Stimulated activated CD4-positive, alpha-beta T cell treated with anti-CD3 and anti-CD28 coated beads, Interleukin-1b, Interleukin-23, amount 100 ng/mL, for 1 hour (primary cell): ENCODE measurements at places on chromosomes 1 and 21.

DNA sequence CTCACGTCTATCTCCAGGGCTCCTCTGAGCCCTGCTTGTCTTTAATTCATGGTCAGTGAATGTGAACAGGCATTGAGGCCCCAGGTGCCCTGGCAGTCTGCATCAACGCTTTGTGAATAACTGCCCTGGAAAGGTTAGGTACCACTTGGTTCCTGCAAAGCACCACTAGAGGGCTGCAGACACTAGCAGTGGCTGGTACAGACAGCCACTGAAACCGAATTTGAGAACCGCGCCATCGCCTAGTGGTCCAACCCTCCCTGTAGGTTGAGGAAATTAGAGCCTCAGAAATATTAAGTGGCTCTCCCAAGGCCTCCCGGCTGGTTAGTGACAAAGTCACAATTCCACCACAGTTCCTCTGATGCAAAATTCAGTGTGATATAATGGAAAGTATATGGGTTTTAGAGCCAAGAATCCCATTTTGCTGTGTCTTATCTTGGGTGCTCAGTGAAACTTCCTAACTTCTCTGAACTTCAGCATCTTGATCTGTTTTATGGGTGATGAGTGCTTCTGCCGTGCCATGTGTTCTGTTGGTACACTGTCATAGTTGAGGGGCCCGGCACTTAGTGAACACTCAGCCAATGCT lies 46.2 kb upstream of the BCL9 start:
- DNase-seq = peak; percentile 33

DNA sequence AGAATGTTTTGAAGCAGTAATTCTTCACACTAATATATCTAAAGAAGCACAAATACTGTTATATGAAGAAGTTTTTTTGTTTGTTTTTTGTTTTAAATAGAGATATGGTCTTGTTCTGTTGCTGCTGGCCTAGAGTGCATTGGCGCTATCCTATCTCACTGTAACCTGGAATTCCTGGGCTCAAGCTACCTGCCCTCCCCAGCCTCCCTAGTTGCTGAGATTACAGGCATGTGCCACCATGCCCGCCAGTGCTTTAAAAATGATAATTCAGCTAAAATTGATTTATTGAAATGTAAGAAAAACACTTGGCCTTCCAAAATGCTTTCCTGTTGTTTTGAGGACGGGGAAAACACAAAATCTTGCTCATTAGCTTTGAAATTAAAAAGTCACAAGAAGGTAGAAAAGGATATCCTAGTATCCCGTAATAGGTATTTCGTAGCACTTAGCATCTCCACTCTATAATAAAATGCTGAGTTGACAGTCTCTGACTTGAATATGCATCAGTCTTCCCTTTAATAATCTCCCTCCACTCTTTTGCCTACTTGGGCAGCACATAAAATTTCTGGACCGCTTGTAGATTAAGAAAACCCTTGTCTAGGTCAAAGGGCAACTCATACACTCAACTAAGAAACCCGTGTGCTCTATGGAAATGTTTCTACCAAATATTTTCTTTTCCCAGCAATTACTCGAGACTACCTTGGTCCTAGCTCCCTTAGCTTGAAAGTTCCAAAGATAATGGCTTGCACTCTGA lies 1.3 kb downstream of the SCYL3 start:
- no peak for DNase-seq

DNA sequence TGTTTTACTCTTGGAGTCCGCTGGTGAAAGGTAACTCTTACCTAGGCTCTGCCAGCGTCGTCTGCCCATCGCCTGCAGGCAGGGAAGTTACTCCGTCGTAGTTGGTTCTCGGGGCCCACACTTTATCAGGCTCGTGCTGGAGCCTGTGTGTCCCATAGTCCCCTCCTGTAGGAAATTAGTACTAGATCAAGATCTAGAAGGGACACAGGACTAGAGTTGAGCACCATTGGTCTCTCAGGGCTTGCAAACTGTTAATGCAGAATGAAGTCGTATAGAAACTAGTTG lies 940 bp downstream of the SRRM1 start:
- no peak for DNase-seq

DNA sequence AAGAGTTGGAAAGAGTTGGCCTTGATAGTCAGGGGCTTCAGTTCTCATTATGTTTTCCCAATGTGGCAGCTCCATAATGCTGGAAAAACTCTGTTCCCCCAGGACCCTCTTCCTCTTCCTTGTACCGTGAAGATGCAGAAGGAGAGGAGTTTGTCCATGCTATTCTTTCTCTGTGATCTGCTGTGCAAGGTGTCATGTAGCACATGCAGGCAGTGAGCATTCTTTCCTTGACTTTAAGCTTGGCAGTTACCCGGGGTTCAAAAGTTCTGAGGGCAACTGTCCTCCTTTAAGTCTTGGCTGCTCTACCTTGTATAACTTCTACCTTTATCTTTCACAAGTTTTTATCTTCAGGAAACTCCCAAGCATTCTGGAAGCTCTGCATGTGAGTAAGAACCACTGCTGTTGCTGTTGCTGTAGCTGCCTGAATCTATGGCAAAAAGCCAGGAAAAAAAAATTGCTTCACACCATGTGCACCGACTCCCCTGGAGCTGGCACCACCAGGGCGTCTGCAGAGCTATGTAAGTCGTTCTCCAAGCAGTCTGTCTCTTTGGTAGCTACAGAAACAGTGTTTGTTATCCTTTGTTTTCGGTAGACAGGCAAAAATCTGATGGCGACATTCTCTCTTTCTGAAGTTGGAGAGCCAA lies 42.7 kb upstream of the SLC16A1 start:
- DNase-seq = no peak

DNA sequence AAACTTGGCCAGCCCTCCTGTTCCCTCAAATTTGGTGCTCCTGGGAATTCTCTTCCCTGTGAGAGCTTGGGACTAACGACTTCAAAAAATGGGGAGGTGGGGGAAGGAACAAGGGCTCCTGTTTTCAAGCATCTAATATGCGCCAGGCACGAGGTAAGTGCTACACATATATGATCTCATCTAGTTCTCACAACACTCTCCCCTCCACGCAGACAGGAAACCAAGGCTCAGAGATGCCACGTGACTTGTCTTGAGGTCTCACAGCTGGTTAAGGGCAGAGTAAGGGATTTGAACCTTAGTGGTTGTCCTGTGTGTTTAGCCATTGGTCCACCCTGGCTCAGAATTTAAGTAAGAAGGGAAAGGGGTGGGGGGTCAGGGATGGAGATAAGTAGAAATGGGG lies 125.9 kb downstream of the DMRTB1 start:
- no peak for DNase-seq

DNA sequence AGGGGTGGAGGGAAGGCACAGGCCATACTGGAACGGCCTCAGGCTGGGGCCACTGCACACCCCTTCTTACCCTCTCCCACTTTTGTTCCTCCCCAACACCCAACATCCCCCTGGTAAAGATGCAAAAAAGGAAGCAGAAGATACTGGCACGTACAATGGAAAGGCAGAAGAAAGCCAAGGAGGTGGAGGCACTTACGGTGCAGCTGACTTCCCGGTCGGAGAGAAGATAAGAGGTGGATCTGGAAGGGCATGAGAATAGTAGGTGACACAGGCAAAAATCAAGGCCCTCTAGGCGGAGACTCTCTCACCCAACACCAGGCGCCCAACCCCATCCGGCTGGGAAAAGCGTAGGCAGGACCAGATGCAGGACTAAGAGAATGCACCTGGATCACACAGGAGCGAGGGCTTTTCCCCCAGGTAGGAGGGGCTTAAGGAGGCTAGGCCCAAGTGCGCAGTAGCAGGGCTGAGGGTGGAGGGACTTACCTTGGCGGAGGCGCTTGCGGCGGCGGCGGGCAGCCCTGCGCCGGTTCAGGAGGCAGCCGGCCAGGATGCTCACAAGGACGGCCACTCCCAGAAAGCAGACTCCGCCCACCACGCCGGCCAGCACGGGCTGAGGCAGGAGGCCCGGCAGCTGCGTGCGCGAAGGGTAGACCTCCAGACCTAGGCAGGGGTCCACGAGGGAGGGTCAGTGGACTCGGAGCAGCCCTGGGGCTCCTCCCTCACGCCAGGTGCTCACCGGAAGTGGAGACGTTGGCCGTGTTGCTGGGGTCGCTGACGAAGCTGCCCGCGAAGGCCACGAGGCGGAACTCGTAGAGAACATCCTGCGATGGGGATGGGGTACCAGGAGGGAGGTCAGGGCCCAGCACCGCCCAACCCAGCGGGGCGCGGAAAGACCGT lies 4.1 kb upstream of the TAGLN2 start:
- no peak for DNase-seq

- DNase-seq = no peak
Observed at GRCh38 chr1:58964428-58964827, 180.6 kb upstream of the JUN start.

DNA sequence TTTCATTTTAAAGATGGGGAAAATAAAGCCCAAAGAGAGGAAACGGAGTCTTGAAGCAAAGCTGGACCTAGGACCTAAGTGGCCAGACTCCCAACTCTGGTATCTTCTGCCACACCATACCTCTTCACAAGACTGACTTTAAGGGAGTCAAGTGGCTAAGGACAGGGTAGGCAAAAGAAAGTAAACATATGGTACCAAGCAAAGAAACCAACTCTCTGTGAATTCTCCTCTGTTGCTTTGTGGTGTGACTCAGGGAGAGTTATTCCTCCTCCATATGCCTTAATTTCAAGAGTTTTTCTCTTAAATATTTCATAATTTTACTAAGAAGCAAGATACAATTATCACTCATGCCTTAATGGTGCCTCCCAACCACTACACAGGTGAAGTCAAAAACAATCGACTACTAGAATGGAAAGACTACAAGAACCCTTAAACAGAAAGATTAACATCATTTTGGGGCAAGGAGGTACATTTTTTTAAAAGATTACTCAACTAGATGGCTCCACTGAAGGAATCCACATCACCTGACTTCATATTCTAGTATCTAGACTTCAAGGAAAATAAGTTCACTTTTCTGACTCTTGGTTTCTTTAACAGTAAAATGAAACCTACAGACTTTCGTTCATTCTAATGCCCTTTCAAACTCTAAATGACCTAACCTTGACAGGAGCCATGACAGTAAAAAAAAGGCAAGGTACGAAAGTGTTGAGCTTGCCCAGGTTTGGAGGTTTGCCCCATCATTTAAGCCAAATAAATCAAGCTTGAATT lies 44.2 kb downstream of the LUZP1 start:
- no peak for DNase-seq

GRCh38 chr21:44703731-44704635 lies 7.0 kb downstream of the KRTAP10-12 start:
- DNase-seq = no peak

DNA sequence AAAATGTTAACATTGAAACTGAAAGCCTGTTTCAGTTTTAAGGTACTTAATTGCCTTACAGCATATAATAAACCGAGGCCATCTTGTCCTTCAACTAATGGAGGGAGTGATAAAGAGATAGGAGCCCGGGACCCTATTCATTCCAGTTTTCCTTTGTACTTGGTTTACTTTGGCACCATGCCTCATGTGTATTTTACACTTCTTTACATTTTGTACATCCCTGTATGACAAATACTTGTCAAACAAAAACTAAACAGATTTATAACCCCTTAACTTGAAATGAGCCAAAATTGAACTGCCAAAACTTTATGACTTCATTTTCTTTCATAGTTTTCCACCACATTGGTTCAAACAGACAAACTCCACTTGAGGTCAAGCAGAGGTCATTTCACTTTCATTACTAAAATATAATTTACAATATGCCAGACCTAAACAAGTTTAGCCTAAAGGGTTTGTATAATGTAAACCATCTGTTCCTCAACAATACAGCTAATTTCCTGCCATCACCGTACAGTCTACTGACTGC lies 30.9 kb upstream of the UBE2U start:
- DNase-seq = no peak

GRCh38 chr1:182703539-182703938 lies 19.2 kb upstream of the RGS8 start:
- no peak for DNase-seq

DNA sequence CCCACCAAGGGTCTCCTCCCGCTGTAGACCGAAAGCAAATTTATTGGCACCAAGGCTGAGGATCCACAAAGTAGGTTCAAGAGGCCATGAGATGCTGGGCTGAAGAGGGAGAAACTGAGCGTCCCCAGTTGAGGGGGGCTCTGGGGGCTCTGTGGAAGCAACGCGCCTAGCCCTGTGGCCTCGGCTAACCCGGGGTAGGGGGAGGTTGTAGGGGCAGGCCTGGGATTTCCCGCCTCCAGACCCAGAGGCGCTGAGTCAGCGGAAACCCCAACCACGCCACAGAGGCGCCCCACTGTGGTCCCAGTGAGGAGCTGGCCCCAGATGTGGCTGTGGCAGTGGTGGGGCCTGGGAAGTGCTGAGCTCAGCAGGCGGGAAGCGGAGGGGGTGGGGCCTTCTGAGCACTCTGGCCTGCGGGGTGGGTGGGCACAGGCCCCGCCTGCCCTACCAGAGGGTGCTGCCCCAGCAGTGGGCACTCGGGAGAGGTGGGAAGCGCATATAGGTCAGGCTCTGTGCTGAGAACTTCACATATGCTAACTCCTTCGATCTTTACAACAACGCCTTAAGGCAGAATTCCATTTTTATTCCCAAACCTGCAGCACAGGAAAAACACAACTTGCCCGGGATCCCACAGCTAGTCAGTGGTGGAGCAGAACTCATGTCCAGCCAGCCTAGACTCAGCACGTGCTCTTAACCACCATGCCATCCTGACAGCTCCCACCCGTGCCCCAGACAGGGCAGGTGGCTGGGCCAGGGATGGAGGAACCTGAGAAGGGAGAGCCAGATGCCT lies 1.5 kb upstream of the COL16A1 start:
- peak; percentile 34 for DNase-seq

DNA sequence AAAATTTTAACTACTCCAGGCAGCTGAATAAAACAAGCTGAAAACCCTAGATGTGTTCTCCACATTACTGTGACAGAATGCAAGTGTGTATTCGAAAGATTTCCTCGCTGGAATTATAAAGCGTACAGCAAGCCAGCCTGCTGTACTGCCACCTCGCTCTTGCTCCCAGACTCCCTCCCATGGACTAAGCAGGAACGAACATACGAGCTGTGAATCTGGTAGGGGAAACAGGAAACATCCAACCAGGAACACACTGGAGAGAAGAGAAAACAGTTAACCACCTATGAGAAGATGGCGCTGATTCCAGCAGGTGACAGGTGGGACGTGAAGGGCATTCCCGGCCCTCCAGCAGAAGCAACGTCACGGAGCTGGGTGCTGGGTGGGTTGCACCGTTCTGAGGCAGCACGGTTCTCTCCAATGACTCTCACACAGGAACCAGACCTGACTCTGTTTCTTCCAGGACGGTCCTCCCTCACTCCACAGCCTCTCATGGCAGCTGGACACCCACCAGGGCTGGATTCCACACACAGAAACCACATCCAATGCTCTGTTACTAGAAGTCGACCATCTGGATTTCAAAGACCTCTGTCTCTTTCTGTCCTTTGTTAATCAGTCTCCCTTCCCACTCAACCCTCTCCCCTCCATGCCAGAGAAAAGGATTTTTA lies 219.2 kb downstream of the RERE start:
- DNase-seq = no peak

- DNase-seq = no peak
Observed at GRCh38 chr1:164561472-164561871, 2.5 kb downstream of the PBX1 start.

- DNase-seq = no peak
Observed at GRCh38 chr1:234999513-234999940, 129.1 kb downstream of the TOMM20 start.

- DNase-seq = peak; percentile 11
Observed at GRCh38 chr1:24111996-24112779, at the start of gene MYOM3. Gene MYOM3, minus strand, starts transcription at chr1:24112135. Its CDS starts 3,499 bp downstream, at chr1:24108636.
